Caki2 (cell line): ENCODE measurements at places on chromosomes 4 and X.

DNA sequence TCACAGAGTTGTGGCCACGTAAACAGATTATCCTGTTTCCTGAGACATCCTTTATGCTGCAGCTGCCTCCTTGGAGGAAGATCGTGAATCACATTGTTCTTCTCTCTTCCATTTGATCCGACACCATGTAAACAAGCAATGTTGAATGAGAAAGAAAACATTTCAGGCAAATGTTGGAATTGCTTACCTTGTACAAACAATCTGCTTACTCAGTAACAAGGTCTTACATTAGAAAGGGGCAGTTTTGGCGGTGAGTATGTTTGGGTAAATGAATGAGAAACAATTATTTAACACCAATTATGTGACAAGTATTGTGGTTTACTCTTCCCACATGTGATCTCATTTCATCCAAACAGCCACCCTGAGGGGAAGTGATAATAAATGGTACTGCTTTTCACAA lies 637.8 kb downstream of the RAB28 start:
- DNase-seq: no peak

GRCh38 chr4:52600275-52600674 lies 58.8 kb downstream of the USP46 start:
- DNase-seq: no peak

- no peak for DNase-seq
Observed at GRCh38 chr4:37968747-37969146, 8.5 kb downstream of the PTTG2 start.

DNA sequence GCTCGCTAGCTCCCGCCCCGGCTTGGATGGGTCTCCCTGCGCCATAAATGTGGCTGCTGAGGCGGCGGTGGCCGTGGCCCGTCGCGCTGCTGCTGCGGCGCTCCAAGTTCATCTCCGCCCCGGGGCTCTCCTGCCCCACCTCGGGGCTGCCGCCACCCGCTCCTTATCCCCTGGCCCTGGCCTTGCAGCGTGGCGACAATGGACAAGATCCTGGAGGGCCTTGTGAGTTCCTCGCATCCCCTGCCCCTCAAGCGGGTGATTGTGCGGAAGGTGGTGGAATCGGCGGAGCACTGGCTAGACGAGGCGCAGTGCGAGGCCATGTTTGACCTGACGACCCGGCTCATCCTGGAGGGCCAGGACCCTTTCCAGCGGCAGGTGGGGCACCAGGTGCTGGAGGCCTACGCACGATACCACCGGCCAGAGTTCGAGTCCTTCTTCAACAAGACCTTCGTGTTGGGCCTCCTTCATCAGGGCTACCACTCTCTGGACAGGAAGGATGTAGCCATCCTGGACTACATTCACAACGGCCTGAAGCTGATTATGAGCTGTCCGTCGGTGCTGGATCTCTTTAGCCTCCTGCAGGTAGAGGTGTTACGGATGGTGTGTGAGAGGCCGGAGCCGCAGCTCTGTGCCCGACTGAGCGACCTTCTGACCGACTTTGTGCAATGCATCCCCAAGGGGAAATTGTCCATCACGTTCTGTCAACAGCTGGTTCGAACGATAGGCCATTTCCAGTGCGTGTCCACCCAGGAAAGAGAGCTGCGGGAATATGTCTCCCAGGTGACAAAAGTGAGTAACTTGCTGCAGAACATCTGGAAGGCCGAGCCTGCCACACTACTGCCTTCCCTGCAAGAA lies 763 bp downstream of the USP38 start:
- no peak for DNase-seq

DNA sequence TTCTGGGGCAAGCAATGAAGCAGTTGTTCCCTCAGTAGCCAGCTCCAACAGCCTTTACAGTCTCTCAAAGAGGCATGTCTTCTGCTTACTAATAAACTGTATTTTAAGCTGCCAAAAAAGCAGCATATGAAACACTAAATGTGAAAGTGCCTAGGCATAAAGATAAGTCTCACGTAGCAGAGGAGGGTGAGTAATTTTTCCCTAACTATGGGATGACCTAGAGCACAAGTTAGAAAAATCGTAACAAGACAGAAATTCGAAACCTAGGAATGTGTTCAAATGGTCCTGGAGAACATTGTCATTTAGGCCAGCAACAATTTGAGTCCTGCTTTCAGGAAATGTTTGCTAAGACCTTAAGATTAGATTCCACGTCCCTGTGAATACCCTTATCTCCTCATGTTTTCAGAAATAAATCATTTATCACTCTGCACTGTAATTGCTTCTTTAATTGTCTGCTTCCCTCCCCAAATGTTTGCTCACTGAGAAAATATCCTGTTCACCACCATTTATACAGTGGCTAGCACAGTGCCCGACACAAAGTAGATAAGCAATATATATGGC lies 222.2 kb downstream of the KCNIP4 start:
- DNase-seq: no peak

- no peak for DNase-seq
Observed at GRCh38 chr4:147753047-147753446, 21.2 kb downstream of the ARHGAP10 start.

GRCh38 chr4:79513576-79513975 lies 105.5 kb upstream of the GK2 start:
- DNase-seq: no peak
